ENCODE measurements at places on chromosomes 11 and 22.

DNA sequence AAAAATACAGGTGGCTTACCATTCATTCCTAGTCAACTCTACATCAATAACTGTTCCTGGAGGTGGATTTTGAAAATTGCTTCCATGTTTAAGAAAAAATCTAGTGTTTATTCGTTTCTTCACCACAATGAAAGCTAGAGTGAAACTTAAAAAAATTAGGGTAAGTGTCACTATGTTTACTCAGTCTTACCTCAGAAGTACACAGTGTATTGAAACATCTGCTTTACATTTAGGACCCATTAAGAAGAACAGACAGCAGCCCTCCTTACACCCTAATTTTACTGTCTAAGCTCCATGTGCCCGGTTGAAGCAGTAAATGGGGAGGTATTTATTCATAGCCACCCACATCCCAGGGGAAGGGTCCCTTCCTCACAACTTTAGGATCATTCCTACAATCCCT is 51.4 kb downstream of the PIWIL3 start:
- DNase-seq = no peak

- peak; percentile 74 for DNase-seq
Measured at GRCh38 chr22:18033204-18033998, 9.0 kb upstream of the MICAL3 start.

DNA sequence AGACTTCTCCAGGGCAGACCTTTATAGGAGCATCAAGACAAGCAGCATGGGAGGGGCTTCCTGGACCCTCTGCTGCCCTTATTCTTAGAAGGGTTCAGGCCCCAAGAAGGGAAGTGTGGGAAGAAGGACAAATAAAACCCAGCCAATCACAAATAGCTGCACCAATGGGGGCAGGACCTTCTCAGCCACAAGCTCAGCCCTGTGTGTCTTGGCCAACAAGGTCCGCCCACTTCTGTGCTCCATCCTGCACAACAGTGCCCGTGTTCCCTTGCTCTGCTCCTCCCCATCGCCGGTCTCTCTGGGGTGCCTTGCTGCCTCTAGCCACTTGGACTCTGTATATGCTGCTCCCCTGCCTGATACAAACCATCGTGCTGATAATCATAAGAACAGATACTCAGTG is 86.1 kb downstream of the NAT10 start:
- no peak for DNase-seq

DNA sequence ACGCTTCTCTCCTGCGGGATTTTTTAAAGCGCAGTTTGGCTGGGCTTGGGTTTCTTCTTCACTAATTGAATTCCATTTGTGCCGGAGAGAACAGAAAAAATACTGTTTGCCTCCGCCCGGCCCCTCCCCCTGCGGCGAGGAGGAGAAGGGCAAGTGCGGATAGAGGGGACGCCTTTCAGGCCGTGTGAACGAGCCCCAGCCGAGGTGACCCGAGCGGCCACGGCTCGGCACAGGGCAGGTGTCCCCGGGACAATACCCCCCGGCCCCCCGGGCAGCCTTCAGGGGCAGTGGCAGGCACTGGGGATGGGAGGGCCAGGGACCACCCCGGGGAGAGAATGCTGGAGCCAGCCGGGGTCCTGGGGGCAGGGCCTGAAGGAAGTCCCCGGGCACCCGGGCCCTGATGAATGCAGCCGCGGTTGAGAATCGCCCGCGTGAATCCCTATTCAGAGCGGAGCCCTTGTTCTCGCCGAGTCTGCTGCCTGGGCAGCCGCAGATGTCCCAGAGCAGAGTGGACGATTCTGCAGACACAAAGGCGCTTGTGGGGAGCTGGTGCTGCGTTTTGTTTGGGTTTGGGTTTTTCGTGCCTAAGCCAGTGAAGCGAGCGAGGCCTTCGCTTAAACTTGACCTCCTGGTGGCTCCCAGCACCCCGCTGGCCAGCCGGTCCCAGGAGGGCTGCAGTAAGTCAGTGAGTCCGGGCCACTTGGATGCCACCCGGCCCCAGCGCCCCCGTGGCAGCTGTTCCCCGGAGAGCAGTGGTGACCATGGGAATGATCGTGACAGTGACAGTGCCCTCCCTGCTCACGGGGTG is 96.0 kb downstream of the WNT7B start:
- no peak for DNase-seq

GRCh38 chr22:41367680-41368542 is 13.8 kb upstream of the TEF start:
- peak; percentile 75 for DNase-seq

DNA sequence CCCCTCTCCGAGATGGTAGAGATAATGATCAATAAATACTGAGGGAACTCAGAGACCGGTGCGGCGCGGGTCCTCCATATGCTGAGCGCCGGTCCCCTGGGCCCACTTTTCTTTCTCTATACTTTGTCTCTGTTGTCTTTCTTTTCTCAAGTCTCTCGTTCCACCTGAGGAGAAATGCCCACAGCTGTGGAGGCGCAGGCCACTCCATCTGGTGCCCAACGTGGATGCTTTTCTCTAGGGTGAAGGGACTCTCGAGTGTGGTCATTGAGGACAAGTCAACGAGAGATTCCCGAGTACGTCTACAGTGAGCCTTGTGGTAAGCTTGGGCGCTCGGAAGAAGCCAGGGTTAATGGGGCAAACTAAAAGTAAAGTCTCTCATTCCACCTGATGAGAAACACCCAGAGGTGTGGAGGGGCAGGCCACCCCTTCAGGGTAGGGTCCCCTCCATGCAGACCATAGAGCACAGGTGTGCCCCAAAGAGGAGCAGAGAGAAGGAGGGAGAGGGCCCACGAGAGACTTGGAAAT is 43.2 kb downstream of the IGLL1 start:
- no peak for DNase-seq

GRCh38 chr11:93614173-93614722 is 47.2 kb upstream of the CEP295 start:
- DNase-seq = no peak

GRCh38 chr22:45804986-45805325 is 133.3 kb downstream of the ATXN10 start:
- peak; percentile 87 for DNase-seq

DNA sequence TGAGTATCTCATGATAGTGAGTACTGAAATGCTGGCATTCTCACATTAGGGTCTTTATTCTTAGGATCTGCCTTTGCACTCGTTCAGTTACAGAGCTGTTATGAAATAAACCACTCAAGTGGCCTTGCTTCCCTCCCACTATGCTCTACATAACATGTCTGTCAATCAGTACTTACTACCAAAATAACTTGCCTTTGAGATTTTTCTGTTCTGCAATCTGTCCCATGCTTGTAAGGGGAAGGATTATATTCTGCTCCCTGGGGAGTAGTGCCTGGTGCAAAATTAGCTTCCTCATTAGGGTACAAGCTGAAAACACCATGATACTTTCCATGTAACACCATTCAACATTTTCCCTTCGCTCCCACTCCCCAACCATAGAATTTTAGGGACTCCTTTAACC is 1.9 kb upstream of the GRAP2 start:
- DNase-seq = no peak

GRCh38 chr11:57801183-57801485 is 39.5 kb downstream of the CTNND1 start:
- no peak for DNase-seq

- DNase-seq = no peak
Measured at GRCh38 chr22:39955675-39956074, 4.5 kb upstream of the TMA7B start.

DNA sequence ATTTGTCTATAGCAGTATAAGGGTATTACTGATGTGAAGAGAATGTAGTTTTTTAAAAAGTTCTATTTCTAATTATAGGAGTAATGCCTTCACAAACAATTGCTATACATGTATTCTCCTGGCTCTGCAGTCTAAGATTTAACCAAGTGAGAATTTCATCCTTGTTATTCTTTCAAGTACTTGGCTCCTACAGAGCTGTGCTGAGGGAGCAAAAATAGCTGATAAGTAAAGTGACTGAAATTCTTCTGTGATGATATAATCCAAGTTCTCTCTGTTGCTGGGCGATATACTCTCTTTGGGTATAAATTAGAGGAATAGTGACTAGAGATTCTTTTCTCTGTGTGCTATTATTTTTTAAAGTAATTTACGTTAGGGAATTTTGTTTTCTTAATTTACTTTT is 68.0 kb downstream of the PGR start:
- no peak for DNase-seq

DNA sequence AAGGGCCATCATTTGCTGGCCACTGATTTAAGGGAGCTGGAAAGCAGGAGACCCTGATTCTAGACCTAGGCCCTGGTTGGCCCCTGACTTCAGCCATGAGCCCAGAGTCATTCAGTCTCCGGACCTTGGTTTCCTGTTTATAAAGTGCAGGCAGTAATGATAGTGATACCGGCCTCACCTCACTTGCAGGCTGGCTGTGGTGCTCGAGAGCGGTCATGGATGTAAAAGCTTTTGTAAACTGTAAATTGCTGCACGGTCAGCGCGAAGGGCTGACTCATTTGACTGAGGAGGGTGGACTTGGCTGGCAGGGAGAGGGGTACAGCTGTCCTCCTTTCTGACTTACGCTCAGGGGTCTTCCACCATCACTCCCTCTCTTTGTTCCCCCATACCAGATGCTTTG is 37.4 kb downstream of the FBLN1 start:
- DNase-seq = no peak

- no peak for DNase-seq
Measured at GRCh38 chr11:75505916-75506692, 19.6 kb downstream of the GDPD5 start.

- DNase-seq = no peak
Measured at GRCh38 chr22:37898441-37899181, 7.5 kb upstream of the MICALL1 start.

DNA sequence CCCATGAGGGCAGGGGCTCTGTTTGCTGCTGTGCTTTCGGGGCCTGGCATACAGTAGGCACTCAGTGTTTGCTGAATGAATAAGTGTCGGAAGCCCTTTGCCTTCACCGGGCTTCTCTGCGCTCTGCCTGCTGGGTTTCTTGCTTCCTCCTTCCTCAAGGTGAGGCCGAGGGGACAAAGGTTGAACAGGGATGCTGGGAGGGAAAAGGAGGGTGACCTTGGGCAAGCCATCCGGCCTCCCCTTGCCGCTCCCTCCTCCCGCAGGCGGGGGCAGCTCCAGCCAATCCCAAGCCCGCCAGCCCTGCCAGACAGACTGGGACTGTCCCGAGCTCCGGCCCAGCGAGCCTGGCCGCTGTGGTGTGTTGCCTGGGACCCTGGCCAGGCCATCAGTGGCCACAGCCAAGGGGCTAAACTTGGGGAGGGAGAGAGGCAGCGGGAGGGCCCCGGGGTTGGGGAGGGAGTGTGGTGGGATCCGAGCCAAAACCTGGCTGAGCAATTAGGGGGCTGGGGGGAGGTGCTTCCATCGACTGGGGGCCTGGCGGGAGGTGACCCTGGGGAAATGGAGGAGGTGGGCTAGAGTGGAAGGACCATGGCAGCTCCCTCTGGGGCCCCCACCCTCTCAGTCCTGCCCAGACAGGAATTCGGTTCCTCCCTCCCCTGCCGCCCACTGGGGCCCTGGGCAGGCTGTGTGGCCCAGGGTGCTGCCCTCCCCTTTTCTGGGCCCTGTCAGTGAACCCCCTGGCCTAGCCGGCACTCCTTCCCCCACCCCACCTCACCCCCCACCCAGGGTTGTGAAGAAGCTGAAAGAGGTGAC is 3.4 kb upstream of the RCOR2 start:
- DNase-seq = peak; percentile 75

DNA sequence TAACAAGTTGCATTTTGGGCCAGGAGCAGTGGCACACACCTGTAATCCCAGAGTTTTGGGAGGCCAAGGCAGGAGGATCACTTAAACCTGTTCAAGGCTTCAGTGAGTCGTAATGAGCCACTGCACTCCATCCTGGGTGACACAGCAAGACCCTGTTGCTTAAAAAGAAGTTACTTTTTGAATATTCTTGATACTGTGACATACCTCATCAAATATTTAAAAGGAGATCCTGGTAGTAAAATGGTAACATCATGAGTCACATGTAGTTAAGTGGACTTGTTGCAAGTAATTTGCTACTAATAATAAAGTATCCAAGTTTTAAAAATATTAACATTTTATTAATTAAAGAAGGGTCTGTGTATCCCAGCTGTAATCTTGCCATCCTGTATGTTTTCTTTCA is 18.3 kb downstream of the HMGXB4 start:
- peak; percentile 16 for DNase-seq

- DNase-seq = no peak
Measured at GRCh38 chr11:58928107-58928499, 11.2 kb upstream of the GLYATL1 start.

DNA sequence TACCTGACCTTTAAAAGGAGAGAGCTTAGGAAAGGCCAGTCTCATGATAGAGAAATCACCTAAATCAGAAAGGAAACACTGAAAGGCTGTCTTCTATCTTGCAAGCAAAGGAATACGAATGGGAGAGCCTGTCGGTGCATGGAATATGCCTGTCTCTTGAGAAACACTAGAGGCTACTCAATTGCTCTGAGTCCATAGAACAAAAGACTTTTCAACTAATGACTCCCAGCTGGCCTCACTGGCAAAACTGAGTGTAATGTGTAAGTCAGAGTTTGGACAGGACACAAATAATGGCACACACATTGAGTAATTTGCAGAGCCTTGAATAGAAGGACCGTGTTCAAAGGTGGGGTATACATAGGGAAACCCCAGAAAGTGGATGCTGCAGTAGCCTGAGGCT is 171.0 kb upstream of the ARHGAP20 start:
- peak; percentile 43 for DNase-seq

GRCh38 chr11:34354782-34355181 is 3.0 kb downstream of the ABTB2 start:
- no peak for DNase-seq

GRCh38 chr11:40294741-40295140 is 1164.7 kb downstream of the LRRC4C start:
- DNase-seq = no peak

GRCh38 chr11:10480026-10480425 is 25.0 kb downstream of the AMPD3 start:
- DNase-seq = no peak

DNA sequence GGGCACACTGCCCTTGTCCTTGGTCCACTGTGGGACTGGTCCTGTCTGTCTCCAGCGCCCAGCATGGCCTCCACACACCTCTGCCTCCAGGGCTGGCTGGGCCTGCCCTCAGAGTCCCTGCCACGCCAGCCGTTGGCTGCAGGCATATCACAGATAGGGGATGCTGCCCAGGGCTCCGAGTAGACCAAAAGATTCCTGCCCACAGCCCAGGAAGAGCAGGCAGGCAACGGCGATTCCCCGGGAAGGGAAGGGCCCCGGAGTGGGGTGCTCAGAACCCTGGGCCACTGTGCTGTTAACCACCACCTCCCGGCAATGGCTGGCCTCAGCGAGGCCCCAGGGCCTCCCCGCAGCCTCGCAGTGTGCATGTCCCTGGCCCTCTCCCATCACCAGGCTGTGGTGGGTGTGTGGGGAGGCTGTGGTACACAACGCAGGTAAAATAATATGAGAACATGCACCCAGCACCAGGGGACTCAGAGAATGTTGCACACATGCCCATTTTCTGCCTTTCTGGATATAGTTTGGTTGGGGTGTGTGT is 2.2 kb downstream of the IFITM5 start:
- DNase-seq = no peak

GRCh38 chr11:1928470-1928890 is 9.0 kb downstream of the TNNT3 start:
- DNase-seq = peak; percentile 6

All from GM03348 (cell line).